Uterine smooth muscle cell (primary cell): ENCODE measurements at places on chromosomes 3 and 15. TPM values are rescaled to one million over a fixed set of nuclear protein-coding genes. Genes with fewer than 3 reads are reported as not detected.

TRAT1 gene
- 0.11 TPM in 1 of 2 replicates, not detected in the other for total RNA-seq

CHRM5 gene
- total RNA-seq = 0.75 TPM in 1 of 2 replicates, not detected in the other

KBTBD13 gene
- total RNA-seq = not detected in 2 replicates

NME9 gene
- total RNA-seq = 0.22 TPM in 1 of 2 replicates, not detected in the other

LTF gene
- under 0.01 TPM in 1 of 2 replicates, not detected in the other for total RNA-seq

STAC gene
- total RNA-seq = 7.7 and 10.2 TPM in 2 replicates

ZPLD1 gene
- total RNA-seq = 0.62 TPM in 1 of 2 replicates, not detected in the other

KNG1 gene
- total RNA-seq = not detected in 2 replicates

MAPK6 gene
- 94.5 and 97.0 TPM in 2 replicates for total RNA-seq

PEX5L gene
- 3.7 and 9.3 TPM in 2 replicates for total RNA-seq

ZNF662 gene
- 1.9 and 2.4 TPM in 2 replicates for total RNA-seq

NAALADL2 gene
- 11.9 and 13.7 TPM in 2 replicates for total RNA-seq
